Kidney (tissue), 22 donors: ENCODE measurements at places on chromosomes 5 and 9.

DNA sequence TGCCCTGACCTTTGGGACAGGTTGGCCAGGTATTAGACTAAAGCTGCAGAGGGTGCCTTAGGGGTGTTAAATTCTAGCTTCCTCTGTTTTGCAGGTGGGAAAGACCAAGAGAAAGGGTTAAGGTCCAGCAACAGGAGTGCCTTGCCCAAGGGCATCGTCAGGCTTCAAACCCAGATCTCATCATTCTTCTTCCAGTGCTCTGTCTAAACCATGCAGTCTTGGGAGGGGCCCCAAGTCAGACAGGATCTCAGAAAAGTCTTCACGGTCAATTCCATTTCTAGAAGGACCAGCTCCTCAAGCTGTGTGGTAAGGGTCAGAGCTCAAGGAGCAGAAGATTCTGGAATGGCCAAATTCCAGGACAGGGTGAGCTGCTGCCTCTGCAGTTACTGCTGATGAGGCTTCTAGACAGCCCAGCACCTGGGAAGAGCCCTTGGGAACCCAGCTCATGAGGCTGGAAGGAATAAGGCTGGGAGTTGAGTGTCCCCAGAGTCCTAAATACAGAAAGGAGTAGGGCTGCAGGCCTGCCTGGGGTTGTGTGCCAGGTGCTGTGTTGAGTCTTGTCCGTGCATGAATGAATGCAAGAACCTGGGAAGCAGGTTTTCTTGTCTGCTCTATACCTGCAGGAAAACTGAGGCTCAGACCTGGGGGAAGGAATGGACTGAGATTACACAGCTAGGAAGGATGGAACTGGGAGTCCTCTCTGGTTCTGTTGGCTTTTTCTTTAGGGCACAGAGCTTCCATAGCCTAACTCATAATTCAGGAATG lies 69.3 kb downstream of the WWC1 start:
- DNase-seq, result no peak

DNA sequence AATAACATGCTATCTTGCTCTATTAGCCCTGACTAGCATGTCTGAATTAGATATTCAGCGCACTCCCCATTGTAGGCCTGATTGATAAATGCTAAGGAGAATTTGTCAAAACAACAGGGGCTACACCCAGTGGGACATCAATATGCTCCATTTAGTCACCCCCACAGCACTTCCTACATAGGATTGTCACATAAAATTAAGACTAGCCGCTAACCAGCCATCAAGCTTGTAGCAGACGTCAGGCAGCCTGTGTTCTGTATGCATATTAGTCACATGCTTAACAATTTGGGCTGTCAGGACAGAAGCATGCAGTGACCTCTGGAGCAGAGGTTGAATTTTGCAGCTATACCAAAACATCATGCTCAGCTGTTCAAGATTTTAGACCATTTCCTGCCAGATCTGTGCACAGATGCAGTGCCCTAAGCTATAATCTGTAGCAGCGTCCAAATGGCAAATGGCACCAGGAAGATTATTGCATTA lies 197.4 kb upstream of the ISL1 start:
- DNase-seq, result no peak

DNA sequence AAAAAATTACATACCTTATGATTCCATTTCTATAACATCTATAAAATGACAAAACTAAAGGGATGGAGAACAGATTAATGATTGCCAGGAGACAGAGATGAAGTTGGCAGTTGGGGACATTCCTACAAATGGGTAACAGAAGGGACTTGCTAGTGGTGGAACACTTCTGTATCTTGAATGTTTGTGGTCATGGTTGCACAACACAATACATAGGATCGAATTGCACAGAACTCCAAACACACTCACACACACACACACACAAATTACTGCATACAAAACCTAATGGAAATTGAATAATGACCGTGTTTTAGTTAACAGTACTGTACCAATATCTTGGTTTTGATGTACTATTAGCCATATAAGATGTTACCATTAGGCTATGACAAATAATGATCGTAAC lies 330.7 kb upstream of the POU5F2 start:
- no peak for DNase-seq

GRCh38 chr5:140828362-140828737 lies 590 bp downstream of the PCDHA6 start:
- DNase-seq, result no peak

DNA sequence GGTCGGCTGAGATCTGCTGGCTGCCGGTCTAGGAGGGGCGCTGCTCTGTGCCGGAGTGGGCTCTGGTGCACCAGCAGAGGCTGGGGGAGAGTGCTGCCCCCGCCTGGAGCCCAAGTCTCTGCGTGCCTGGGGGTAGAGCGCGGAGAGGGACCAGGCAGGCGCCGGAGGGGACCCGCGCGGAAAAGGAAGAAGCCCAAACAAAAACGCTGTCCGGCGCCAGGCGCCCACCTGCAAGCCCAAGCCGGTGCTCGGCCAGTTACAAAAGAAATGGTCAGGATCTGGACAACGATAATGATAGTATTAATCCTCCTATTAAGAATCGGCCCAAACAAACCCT lies 571 bp upstream of the S1PR3 start:
- no peak for DNase-seq

DNA sequence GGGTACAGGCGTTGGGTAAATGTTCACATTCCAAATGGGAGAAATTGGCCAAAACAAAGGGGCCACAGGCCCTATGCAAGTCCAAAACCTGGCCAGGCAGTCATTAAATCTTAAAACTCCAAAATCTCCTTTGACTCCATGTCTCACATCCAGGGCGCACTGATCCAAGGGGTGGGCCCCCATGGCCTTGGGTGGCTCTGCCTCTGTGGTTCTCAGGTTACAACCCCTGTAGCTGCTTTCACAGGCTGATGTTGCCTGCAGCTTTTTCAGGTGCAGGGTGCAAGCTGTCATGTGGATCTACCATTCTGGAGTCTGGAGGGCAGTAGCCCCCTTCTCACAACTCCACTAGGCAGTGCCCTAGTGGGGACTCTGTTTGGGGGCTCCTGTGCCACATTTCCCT lies 44.8 kb downstream of the NLN start:
- DNase-seq, result no peak

DNA sequence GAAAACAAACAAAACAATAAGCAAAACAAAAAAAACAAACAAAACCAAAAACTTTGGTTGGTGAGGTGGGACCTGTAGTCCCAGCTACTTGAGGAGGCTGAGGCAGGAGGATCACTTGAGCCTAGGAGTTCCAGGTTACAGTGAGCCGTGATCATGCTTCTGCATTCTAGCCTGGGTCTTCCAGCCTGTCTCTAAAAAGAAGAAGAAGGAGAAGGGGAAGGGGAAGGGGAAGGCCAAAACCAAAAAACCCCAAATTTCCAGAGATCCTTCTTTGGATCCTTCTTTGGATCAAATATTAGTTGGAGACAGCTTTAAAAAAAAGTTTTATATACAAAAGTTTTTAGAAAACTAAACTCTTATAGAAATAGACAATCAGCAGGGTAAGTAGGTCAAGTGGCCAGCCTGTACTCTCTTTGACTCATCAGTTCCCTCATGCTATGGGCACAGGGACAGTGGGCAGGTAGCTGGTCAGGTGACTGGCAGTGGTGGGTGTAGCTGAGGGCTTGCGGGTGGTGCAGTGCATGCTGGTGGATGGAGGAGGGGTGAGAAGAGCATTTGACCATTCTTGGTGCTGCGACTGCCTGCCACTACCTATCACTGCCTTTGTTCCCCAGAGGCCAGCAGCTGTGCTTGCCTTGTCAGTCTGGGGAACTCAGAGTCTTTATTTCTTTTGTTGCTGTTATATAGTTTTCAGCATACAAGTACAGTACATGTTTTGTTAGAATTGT lies 12.6 kb downstream of the RCL1 start:
- DNase-seq, result no peak

- no peak for DNase-seq
Observed at GRCh38 chr9:87469793-87470465, 27.7 kb upstream of the DAPK1 start.

GRCh38 chr5:28301712-28302111 lies 1263.3 kb upstream of the CDH9 start:
- DNase-seq, result peak; percentile 2

GRCh38 chr5:40198736-40199135 lies 481.0 kb upstream of the PTGER4 start:
- DNase-seq, result no peak

- DNase-seq, result no peak
Observed at GRCh38 chr9:5922192-5922591, 31.5 kb downstream of the MLANA start.

DNA sequence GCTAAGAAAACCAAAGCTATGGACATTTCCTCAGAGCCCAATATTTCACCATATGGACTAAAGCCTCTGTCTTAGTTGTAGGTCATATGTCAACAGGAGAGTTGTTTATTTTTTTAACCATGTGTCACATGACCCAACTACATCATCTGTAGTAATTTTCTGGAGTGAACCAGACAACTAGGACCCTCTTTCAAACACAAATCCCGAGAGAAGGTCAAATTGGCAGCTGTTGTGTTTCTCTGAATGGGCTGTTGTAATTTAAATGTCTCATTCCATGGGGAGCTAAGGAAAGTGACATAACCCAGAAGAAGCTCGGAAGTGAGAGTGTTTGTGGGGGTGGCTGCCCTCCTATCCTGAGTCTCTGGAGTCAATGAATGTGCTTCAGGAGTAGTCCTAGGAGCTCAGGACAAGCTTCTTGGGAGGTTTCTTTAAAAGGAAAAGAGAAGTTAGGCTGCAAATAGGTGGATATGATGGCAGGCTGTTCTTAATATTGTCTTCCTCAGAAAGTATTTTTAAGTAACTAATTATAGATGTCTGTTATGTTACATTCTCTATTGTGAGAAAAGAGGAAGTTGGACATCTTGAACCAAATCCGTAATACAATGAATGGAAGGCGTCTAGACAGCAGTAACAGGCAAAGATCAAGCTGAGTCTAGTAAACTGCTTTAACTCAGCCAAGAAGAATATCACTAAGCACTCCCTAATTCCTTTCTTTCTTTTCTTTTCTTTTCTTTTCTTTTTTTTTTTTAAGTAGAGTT lies 50.1 kb downstream of the TMEM167A start:
- DNase-seq, result peak; percentile 15

GRCh38 chr5:148085977-148086705 lies 22.4 kb downstream of the SPINK5 start:
- DNase-seq, result no peak

GRCh38 chr9:130171226-130172148 lies 717 bp upstream of the NCS1 start:
- no peak for DNase-seq

- no peak for DNase-seq
Observed at GRCh38 chr9:33443047-33443446, 4.3 kb downstream of the AQP3 start.
